HS-5 (cell line): ENCODE measurements at places on chromosomes 6 and 20.
A peak's percentile ranks its signal among the peaks of the same experiment; 100 is the strongest.

DNA sequence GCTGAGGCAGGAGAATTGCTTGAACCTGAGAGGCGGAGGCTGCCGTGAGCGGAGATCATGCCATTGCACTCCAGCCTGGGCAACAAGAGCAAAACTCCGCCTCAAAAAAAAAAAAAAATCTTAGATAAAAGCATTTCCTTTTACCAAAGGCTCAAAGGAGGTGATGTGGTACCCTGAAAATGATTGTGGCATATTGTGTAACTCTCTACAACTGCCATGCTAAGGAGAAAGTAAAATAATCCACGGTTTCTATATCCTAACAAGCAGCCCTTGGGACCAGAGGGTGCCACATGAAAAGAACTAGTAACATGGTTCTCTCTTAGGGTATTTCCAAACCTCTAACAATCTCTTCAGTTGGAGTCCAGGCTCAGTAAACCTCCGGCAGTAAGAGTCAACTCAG, 38.8 kb upstream of the SLA2 start:
- DNase-seq: no peak

GRCh38 chr6:34425132-34425497, 754 bp downstream of the RPS10 start:
- DNase-seq: no peak

DNA sequence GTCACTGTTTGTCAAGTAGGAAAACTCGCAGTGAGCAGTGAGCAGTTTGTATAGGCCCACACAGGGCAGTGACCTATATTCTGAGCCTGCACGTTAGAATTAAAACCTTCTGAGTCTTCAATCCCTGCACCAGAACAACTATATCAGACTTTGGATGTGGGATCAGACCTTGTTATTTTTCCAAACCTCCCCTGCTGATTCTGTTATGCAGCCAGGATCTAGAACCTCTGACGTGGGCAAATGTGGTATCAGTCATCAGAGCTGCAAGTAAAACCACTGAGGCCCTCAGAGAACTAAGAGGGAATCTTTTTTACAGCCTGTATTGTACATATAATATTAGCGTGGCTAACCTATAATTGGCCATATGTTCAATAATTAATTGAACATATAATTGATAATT, 32.0 kb upstream of the AKAP7 start:
- no peak for DNase-seq

- no peak for DNase-seq
These were observed at the start of gene NOX3 for GRCh38 chr6:155455766-155456165. Gene NOX3 (minus strand): TSS chr6:155455839. CDS start chr6:155455800, 39 bp downstream.

DNA sequence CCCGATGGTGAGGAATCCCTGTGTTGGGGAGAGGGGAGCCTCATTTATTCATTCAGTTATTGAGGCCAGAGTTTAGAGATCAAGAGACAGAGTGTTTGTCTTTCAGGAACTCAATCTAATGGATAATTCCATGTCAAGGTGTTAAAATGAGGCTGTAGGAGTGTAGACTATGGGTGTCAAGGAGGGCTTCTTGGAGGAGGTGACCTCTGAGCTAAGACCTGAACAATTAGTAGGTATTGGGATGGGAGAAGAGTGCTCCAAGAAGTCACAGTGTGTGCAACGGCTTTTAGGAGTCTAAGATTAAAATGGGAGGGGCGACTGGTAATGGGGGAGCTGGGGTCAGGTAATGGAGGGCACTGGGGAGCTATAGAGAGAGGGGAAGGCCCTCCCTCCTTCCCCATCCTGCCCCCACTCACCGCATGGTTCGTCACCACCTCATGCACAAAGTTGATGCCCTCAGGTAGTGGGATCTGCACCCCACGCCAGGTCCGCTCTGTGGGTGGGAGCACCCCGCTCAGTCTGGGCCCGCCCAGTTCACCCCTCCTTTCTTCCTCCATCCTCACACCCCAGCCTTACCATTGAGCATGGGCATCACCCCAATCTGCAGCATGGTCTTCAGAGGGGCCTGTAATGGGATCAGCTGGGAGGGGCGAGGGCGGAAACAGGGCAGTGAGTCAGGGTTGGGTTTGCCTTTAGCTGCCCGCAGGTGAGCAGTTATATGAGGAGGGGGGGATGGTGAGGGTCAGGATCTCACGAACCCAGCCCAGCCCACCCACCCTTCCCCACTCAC, 8.1 kb downstream of the CTSA start:
- DNase-seq: no peak

DNA sequence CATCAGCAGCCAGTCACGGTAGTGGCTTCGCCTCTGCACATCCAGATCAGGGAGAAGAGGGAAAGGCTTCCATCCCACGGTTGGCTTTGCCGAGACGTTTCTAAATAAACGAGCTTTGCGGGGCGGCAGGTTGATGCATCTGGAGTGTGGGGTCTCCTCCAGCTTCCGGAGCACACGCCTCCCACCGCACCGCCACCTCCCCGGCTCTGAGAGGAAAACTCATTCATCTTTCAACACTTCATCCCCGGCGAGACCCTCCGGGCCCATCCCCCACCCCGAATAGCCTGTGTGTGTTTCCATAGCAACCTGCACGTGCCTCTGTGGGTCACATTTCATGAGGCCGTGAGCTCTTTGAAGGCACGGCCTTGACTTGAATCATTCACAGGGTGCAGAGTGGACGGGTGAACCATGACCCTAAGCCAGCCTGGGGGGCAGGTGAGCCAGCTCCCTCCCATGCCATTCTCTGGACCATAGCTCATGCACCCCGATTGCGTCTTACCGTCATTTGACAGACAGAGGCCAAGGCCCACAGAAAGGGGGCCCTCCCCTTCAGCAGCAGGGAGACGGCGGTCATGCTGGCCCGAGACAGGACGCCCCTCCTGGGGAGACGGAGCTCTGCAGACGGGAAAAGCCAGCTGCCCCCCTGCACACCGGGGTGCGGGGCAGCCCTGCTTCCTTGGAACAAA, 16.2 kb upstream of the CHRNA4 start:
- DNase-seq: no peak

GRCh38 chr20:48096212-48096875, 311.1 kb upstream of the SULF2 start:
- no peak for DNase-seq

DNA sequence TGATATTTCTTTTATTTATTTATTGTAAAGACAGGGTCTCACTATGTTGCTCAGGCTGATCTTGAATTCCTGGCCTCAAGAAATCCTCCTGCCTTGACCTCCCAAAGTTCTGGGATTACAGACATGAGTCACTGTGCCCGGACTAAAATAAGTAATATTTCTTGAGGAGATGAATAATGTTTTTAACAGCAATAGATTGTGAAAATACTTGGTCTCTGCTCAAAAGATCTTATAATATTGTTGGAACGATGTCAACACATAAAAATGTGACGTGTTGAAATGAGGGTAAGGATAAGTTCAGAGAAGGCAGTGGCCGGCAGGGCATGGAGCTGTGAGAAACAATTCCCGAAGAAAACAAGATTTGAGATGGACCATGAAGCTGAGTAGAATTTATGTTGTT, 178.7 kb downstream of the GJA1 start:
- DNase-seq: no peak

DNA sequence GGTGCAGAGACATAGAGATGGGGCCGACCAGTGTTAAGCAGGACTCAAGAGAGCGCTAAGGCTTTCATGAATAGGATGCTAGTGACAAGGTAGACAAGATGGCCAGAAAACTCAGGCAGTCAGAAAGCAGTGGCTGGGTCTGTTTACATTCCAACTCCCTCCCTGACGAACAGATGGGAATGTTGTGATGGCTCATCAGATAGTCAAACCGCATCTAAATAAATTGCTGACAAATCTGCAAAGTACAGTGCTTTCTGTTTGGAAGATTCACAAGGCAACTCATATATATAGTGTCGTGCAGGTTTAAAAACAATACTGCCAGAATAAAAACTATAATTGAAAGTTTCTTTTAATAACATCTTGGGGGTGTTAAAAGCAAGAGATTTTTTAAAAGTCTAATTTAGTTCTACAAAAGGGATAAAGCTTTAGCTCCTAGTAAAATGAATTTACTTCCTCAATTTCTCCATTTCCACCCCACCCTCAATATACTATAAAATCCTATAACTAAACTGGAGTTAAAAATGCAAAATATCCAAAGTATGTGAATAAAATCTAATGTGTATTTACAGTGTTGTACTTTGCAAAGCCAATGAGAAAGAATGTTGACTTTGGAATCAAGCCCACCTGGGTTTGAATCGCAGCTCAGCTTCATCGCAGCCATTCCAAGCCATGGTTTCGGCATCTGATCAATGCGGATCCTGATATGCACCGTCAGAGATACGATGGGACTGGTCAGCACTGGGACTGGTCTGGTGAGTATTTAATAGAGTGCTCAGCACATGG, 247.3 kb upstream of the PDE10A start:
- no peak for DNase-seq

- no peak for DNase-seq
These were observed 140.4 kb downstream of the DTNBP1 start for GRCh38 chr6:15522427-15522826.

DNA sequence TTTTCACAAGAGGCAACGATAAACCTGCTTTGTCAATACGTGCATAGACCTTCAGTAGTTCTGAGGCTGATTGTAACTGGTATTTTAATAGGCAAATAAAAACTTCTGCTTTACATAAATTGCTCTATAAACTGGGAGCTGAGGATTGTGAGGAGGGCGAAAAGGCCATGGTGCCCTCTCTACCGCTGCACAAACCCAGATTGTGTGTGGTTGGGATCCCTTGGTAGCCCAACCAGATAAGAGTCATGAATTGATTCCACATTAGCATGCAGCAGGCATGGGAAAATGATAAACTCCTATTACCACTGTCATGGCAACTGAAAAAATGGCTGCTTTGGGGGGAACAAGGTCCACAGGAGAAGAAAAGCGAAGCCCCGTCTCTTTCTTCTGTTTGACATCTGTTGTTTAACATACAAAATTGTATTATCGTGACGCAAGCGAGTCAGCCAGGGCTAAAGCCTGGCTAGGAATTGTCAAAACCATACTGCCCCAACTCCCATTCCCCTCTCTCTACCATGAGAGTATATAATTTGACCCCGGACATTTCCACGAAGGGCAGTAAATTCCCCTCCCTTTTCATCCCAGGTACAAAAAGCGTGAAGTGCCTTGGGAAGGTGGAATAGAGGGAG, 157.8 kb upstream of the SALL4 start:
- no peak for DNase-seq

- no peak for DNase-seq
These were observed 766 bp upstream of the TBC1D22B start for GRCh38 chr6:37256692-37257319.

DNA sequence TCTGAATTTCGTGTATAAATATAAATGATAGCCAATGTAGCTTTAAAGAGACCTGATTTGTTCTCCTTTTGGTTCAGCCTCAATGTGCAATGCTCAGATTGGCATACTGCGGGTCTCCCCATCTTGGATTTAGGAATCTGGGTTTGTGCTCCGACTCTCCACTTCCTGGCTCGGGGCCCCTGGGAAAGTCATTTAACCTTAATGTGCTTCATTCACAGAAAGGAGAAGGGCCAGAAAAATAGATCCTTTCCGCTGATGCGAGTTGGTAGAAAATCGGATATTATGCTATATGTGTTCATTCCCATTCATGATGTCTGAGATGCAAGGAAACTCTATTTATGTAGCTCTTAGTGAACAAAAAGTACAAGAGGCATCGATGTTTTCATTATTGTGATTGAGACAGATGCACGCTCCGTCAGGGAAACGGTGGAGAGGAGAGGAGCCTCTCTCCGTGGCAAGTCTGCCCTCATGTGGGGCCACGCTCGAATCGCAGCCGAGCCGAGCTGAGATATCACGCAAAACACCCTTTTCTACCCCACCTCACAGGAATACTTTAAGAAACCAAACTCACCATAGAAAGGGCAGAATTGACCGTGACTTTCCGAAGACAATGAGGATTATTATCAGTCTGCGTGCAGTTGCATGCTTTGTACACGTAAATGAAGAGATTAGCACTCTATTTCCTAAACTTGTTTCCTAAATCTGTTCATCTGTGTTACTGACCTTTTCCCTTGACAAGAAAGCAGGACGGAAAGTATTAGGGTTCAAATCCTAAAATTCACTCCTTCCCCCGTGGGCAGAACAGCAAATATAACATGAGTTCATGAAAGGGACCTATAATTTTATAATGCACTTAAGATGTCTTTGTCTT, 136.6 kb downstream of the COL9A1 start:
- no peak for DNase-seq

GRCh38 chr20:47586649-47587294, 85.1 kb downstream of the NCOA3 start:
- DNase-seq: no peak

DNA sequence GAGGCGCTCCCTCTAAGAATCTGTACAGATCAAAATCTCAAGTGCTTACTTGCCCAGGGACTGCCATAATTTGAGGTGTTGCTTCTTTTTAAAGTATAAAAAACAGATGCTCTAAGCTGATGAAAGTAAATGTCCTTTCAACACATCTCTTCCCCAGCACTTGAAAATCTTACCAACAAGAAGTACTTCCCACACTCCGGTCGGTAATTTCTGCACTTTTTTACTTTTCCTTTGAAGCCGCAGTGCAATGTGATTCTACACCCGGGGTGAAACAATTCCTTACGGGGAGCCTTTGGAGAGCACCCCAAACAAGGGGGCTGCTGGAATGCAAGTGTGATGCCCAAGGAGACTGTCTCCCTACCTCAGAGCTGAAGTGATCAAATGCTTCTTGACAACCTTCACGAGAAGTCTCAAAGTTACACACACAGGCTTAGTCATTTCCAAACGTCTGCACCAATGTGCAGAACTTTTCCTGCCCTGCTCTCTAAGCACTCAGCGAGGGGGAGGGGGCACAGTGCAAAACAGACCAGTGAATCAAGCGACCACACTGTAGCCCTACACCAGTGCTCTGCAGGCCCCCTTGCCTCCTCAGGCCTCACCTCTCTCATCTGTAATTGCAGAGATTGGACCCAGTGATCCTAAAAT, 56.7 kb downstream of the ATXN1 start:
- no peak for DNase-seq

GRCh38 chr20:10519361-10520046, 84.4 kb downstream of the SLX4IP start:
- peak; percentile 39 for DNase-seq

GRCh38 chr20:41437836-41438235, 71.2 kb upstream of the EMILIN3 start:
- no peak for DNase-seq

GRCh38 chr6:43608807-43609206, 20.3 kb downstream of the GTPBP2 start:
- DNase-seq: no peak

- no peak for DNase-seq
These were observed 1.3 kb downstream of the CD24 start for GRCh38 chr6:106973018-106973835.

DNA sequence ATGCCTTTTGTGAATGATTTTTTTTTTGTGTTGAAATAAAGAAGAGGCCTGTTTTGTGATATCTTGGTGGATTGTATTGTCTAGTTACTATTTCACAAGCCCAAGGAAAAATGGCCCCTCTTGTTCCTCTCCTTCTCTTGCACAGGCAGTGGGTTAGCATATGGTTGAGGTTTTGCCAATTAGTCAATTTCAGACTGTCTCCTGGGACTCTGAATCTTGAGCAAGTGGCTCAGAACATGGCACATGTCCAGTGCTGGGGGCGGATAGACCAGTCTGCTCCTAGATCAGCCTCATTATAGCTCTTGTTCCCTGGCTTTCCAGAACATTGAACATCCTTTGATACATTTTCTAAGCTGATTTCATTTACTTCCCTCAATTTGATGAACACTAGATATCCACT, 589.2 kb downstream of the PHF3 start:
- no peak for DNase-seq
